ENCODE measurements at places on chromosomes 2 and 18. TPM values are rescaled to one million over a fixed set of nuclear protein-coding genes. Genes with fewer than 3 reads are reported as not detected.

The IL36G gene
- total RNA-seq: not detected

The TLK1 gene
- 29.9 TPM for total RNA-seq

The MYCN gene
- not detected for total RNA-seq

The COL4A3 gene
- 0.33 TPM for total RNA-seq

The SERPINB12 gene
- not detected for total RNA-seq

The SCN3A gene
- 0.33 TPM for total RNA-seq

The AKAIN1 gene
- not detected for total RNA-seq

The VIL1 gene
- not detected for total RNA-seq

The MYOM1 gene
- 0.26 TPM for total RNA-seq

The FIGN gene
- 1.5 TPM for total RNA-seq

The GATA6 gene
- 10.0 TPM for total RNA-seq

The SP110 gene
- total RNA-seq: 7.2 TPM

The ACMSD gene
- not detected for total RNA-seq

The CD28 gene
- total RNA-seq: not detected

The MYO5B gene
- under 0.01 TPM for total RNA-seq
